ENCODE measurements at places on chromosomes 1 and 21.

- no peak for DNase-seq
Observed at GRCh38 chr21:32371913-32372314, 20.9 kb downstream of the URB1 start.

- DNase-seq, result no peak
Observed at GRCh38 chr1:209455661-209456358, 127.7 kb upstream of the CAMK1G start.

DNA sequence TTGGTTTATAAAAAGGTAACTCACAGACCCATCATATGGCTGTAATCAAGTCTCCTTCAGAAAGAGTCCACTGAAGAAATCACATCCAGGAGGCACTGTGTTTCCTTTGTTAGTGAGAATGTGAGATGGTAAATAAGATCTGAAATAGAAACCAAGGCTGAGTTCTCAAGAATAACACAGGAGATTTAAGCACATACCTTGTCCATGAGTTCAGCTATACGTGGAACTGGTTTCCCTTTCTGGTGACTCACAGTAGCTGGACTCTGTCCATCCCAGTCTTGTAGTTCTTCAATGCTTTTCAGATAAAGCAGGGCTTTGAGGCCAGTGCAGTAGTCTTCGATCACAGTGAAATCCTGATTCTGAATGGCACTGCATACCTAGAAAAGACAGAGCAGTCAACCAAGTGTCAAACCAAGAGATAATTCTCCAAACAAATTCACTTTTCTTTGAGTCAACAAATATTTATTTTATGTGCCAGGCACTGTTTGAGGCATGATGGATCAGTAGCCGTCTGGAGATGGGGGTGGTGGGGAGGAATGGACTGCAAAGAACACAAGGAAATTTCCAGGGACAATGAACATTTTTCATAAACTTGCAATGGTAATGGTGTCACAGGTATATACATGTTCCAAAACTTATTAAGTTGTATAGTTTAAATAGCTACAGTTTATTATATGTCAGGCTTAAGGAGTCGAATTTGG is 471.4 kb downstream of the PTBP2 start:
- no peak for DNase-seq

DNA sequence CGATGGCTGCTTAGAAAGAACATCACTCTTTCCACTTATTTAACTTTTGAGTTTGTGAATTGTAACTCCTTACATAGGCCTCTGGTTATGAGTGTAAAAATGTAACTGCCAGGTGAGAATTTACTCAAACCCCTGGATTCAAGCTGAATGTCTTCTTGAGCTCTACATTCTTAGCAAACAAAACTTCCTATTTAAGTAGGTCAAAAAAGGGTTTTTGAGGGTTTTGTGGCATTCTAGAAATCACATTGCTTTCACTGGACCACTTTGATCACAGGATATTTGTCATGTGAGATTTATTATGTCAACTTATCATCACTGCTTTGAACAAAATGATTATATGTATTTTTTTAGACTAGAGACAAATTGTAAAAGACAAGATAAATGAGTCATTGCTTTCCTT is 5.7 kb downstream of the IL23R start:
- DNase-seq, result no peak

- DNase-seq, result peak; percentile 15
Observed at GRCh38 chr1:177945943-177946650, 23.8 kb downstream of the SEC16B start.

DNA sequence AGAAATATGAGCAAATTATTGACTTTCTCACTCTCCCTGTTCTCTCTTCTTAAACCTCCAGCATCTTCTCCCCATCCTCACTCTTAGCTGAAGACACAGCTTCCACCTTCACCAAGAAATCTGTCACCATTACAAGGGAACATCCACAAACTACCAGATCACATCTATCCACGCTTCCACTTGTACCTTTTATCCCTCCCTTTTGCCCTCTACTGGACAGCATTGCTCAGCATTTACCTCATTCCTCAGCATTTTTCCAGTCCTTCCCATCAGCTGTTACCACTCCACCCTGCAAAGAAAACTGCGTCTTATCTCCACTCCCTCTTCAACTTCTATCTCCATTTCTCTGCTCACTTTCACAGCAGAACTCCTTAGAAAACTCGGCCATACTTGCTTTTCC is 42.6 kb downstream of the KCNJ6 start:
- DNase-seq, result no peak

DNA sequence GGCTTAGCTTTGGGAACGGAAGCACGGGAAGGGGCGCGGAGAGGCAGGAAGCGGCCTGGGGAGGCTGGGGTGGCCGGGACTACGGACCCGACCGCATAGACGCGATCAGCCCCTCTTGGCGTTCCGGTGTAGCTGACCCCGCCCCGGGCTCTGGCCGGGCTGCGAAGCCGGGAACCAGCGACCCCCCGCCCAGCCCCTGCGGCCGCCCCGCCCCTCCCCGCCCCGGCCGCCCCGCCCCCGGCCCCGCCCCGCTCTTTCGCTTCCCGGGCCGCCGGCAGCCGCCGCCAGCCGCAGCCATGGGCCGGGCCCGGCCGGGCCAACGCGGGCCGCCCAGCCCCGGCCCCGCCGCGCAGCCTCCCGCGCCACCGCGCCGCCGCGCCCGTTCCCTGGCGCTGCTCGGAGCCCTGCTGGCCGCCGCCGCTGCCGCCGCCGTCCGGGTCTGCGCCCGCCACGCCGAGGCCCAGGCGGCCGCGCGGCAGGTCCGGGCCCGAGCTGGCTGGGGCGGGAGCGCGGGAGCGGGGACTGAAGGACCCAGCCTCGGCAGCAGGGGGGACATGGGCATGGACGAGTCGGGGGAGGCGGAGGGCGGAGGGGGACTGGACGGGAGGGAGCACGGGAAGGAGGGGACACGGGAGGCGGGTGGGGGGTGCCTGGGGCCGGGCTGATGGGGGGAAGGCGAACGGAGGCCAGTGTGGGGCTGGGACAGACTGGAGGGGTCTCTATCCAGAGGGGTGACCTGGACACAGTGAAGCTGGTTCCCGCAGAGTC is at the start of gene SELENON:
SELENON (plus strand) TSS at position 259 of the 768 bp plus-strand sequence; CDS start at position 297, 38 bp downstream.
- DNase-seq, result no peak

DNA sequence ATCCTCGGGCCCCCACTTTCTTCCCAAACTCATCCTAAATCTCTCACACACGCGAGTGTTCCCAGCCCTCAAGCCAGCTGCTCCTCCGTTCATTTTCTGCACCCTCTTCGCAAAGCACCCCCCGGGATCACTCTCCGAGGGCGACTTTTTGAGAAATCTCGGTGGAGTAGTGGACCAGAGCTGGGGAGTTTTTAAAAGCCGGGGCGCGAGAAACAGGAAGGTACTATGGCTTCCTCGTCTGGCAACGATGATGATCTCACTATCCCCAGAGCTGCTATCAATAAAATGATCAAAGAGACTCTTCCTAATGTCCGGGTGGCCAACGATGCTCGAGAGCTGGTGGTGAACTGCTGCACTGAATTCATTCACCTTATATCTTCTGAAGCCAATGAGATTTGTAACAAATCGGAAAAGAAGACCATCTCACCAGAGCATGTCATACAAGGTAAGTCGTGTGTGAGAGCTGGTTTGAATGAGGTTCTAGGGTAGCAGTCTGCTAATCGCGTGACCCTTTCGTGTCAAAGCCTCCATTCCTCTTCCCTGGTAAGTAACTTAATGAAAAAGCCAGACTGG is 800 bp downstream of the DR1 start:
- peak; percentile 6 for DNase-seq

DNA sequence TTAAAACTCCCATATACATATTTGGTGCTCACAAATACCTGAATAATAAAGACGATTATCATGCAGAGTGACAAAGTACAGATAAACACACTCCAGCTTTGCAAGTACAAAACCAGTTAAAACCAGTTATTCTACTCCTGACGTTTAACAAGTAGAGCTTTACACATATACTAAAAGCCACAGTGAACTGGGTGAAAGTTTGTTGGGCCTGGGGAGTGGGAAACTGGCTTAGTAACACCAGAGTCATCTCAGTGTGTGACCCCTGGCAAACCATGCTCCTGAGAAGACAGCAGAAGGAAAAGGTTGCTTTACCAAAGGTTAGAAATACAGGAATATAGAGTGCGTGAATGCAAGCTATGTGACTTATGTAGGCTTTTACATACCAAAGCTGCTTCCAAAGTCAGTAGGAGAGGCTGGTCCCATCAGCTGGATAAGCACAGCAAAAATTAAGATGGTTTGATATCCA is 148.1 kb downstream of the NRIP1 start:
- DNase-seq, result no peak
